Activated T-cell treated with anti-CD3 and anti-CD28 coated beads, Interleukin-2, amount 50 U/mL, for 4 hours (primary cell): ENCODE measurements at places on chromosomes 16 and 17.

- no peak for DNase-seq
Observed at GRCh38 chr16:31880322-31880979, 6.8 kb downstream of the ZNF267 start.

DNA sequence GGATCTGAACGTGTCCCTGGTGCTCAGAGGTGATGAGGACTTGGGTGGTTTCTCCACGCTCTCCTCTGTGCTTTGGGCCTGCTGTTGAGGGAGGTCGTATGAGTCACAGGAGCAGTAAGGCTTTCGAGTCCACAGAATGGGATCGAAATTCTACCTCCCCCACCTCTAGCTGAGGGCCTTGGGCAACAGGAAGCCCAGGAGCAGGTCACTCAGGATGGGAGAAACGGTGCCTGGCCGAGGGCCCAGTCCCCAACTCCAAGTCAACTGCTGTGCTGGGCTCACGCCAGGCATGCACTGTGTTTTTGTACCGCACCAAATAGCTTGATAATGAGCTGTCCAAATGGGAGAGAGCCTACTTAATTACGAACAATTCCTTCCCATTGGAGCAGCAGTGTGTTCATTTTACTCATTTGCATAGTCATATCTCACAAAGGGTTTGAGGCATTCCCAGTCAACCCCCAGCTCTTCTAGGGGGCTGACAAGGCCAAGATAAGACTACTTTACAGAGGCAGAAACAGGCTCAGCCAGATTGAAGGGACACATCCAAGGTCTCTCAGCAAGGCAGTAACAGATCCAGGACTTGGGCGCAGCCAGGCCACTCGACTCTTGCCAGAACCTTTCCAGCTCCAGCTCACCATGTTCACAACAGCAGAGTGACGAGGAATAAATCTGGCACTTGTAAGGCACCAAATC lies 53.6 kb downstream of the WNT3 start:
- DNase-seq, result no peak

DNA sequence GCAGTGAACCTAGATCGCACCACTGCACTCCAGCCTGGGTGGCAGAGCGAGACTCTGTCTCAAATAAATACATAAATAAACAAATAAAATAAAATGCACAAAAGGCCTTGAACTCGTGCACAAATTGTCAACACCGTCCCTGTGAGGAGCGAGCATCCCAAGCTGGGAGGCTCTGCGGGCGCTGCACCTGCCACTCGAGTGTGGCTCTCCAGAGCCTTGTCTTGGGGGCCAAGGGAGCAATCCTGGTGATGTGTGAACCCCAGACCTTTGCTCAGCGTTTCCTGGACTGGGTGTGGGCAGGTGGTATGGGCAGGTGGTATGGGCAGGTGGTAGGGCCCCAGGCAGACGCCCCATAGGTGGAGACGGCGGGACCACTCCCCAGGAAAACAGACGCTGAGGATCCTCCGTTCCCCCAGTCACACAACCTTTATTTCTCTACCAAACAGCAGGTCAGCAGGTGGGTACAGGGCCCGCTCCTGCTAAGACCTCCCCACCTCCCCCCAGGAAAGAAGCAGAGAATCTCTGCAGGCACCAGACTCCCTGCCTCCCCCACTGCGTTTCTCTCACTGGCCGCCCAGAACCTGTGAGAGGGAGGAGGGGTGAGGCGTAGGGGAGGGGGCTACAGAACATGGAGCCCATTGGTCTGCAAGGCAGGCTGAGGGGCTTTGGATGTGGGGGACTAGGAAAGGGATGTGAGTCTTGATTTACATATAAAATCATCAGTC lies 7.4 kb upstream of the P2RX1 start:
- DNase-seq, result no peak

DNA sequence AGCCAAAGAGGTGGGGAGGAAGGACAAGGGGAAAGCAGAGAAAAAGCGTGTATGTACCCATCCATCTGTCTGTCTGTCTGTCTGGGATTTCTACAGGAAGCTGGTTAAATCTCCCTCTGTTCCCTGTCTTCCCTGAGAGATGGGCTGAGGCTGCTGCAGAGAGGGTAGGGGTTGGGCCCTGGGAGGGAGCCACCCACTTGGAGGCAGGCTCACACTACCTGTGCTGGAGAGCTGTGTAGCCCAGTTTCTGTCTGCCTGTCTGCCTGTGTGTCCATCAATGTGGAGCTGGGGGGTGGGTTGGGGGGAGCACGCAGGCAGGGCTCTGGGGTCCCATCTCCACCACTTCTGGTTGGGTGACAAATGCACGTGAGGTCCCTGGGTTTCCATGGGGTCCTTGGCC lies 18.6 kb upstream of the C17orf113 start:
- DNase-seq, result no peak

DNA sequence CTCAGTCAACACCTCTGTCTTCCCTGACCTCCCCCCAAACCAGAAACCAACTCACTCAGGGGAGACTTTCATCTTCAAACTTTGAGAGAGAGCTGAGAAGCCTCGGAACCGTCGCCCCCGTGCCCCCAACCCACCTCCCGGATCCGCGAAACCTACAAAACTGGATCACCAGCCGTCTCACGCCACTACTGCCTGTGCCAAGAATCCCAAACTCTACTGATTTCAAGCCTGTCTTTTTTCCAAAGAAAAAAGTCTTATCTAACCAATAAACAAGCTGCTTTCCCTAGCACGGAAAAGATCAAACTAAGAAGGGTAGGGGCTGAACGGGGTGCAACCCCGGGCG lies 2.0 kb downstream of the AXIN2 start:
- no peak for DNase-seq

- no peak for DNase-seq
Observed at GRCh38 chr17:55816532-55817396, 65.9 kb downstream of the PCTP start.

DNA sequence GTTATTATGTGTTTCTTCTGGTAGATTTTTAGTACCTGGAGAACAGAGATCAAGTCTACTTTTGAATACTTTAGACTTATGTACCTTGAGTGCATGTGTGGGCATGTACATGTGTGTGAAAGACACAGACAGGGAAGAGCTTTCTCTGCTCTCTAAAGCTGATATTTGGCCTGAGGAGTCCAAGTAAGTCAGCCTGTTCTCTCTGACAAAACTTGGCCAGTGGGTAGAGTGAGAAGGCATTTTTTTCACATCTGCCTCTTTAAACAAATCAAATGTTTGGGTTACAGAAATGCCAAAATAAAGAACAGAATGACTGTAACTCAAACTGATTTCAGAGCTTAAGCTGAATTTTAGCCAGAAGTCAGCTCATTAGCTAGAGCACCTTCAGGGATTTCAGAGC lies 309.7 kb upstream of the DYNLRB2 start:
- DNase-seq, result no peak

GRCh38 chr16:57949013-57949412 lies 21.9 kb downstream of the CNGB1 start:
- DNase-seq, result no peak
